ENCODE measurements at places on chromosomes 1 and 21. TPM values are rescaled to one million over a fixed set of nuclear protein-coding genes. Genes with fewer than 3 reads are reported as not detected.

NOTCH2 gene
- total RNA-seq = 22.9 TPM

EFNA3 gene
- 0.46 TPM for total RNA-seq

DNA sequence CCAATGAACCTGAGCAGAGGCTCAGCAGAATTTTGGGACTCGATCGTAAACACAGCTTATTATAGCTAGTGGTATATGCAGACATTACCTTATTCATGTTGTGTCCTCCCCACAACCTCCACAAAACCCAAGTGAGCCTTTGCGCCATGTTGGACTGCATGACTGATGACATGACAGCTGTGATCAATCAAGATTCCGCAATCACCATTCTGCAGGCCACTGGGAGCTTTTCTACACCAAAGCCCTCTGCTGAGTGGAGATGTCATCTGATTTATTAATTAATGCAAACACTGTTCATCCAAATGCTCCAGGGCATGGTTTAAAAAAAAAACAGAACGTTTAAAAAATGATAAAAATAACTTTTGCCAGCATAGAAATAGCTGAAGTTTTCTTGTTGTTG, 7.9 kb upstream of the SRP9 start:
- no peak for DNase-seq

- no peak for DNase-seq
Observed at GRCh38 chr1:85983316-85983715, 173.3 kb downstream of the COL24A1 start.

DNA sequence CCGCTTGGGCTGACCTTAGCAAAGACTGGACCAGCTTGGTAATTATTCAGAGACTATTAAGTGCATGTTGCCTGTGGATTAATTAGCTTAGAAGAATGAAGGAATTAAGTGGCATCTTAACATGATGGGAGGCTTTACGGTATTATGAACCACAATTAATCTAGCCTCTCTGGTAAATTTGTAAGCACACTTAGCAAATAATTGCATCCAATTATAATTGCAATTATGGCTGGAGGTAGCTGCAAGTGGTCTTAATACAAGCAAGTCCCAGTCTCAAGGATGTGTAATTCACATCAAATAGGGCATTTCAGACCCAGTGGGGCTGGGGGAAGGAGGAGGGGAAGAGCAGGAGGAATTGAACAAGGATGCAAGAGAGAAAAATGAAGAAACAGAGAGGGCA, 151.6 kb downstream of the CNIH3 start:
- no peak for DNase-seq

GRCh38 chr1:242828199-242828598, 303.7 kb upstream of the PLD5 start:
- no peak for DNase-seq
